ENCODE measurements at places on chromosomes 16 and 17. TPM values are rescaled to one million over a fixed set of nuclear protein-coding genes. Genes with fewer than 3 reads are reported as not detected.

Gene KRT33A
- not detected for total RNA-seq

DNA sequence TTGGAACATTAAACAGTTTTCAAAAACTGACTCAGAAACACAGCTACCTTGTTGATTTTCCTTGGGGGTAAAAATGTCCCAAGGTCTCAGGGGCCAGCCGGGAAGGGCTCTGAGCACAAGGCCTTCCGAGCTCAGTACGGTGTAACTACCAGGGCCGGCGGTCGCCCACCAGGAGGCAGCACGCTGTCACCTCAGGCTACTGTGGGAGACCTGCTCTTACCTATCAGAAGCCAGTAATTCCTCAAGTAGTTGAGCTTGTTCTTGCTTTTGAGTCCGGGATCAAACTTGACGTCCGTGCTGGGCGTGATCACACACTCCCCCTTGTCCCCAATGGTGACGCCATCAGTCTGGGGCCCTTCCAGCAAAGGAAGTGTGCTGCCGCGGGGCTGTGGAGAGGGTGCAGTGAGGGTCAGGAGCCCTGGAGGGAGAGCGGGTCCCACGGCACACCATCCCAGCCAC is 43.4 kb upstream of the ICAM2 start:
- peak; percentile 85 for DNase-seq

DNA sequence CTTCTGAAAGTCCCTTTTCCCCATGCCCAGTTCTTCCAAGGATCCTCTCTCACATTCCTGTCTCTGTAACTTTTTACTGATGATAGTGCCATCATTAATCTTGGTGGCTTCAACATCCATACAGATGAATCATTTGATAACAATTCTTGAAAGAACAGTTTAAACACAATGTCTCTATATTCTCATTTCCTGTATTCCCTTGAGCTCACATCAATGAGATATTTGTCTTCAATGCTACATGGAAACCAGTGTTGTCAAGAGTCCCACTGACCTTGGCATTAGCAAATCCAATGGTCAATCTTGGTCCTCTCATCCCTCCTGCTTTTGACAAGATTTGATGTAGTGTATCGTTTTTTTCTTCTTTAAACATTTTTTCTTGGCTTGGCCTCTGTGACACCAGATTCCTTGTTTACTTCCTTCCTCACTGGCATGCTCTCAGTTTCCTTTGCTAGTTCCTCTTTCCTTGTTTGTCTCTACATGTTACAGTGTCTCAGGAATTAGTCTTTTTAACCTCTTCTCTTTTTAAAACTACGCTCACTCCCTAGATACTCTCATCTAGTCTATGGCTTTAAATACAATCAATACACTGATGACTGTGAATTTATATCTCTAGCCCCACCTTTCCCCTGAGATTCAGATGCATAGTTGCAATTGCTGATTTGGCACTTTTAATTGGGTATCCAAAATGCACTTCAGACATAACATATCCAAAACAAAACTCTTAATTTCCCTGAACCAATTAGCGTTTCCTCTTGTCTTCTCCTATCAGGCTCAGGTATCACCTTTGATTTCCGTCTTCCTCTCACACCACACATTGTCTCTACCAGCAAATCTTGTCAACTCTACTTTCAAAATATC is 134.0 kb downstream of the MYO1D start:
- DNase-seq: no peak

- DNase-seq: no peak
These were observed 141.1 kb downstream of the MRM1 start for GRCh38 chr17:36742267-36743000.

Gene KRT20
- 0.63 TPM for total RNA-seq

Gene PRDM7
- not detected for total RNA-seq

DNA sequence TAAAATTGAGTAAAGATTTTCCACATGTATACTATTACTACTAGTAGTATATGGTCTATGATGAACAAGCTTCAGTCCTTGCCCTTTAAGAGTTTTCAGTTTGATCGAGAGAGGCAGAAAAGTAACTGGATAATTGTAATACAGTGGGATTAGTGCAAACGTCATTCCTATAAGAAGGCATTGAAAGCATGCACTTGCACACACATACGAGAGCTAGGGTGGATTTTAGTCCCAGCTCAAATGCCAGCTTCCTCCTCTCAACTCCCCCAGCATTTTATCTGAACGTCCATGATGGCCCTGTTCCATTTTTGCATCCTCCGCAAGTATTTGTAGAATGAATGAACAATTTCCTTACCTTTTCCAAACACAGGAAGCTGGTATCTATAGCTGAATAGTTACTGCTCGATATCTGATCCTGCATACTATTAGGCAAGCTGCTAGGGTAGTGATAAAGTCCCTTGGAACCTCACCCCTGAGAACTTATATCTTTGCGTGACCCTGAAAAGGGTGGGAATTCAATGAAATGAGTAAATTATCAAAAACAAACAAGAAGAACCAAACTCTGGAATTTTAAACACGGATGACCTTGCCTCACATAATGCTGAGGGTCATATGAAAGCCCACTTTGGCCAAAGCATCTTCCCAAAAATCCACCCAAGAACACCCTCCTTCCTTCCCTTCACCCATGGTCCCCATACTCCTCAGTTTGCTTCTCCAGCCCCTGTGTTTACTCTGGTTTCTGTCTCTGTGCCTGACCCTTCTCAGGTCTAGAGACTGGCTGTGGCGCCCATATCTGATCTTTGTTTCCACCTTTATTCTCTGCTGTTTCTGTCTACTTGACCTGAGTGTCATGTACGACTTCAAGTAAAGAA is 60.5 kb downstream of the TMEM100 start:
- no peak for DNase-seq

DNA sequence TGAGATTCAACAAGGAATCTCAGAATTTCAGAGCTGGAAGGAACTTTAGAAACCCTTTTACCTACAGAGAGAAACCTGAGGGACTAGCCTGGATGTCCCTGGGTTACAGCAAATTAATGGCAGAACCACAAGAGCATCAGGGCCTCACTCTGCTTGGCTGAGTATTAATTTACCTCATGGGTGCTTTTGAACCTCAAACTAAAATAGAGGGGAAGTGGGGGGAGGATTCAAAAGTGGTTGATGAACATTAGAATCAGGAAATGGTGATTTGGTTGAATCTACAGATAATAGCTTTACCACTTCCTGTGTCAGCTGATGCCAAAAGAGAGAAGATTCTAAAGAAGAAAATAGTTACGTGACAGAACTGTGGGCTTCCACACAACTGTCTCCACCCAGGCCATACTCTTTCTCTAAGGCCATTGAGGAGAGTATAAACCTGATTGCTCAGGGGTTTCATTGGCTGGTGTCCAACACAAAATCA is 11.3 kb upstream of the SKAP1 start:
- DNase-seq: no peak

- no peak for DNase-seq
These were observed 18.2 kb downstream of the ALOX15B start for GRCh38 chr17:8056976-8057625.

DNA sequence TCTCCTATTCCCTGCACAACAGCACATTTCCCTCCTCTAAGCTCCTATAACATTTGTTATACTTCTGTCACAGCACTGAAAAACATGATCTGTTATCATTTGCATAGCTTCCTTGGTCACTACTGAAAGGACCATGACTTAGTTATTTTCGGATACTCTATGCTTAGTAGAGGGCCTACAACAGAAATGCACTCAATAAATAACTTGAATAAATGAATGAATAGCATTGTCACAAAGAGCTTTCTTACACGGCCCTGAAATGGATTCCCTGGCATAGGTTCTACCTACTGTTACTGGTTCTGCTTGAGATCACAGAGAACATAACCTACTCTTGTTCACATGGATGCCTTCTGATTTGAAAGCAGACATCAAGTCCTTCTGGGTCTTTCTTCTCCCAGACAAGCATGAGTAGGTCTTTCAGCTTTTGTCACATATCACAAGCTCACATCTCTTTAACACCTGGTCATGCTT is 41.6 kb downstream of the MYO1D start:
- no peak for DNase-seq

Gene C16orf92
- not detected for total RNA-seq

DNA sequence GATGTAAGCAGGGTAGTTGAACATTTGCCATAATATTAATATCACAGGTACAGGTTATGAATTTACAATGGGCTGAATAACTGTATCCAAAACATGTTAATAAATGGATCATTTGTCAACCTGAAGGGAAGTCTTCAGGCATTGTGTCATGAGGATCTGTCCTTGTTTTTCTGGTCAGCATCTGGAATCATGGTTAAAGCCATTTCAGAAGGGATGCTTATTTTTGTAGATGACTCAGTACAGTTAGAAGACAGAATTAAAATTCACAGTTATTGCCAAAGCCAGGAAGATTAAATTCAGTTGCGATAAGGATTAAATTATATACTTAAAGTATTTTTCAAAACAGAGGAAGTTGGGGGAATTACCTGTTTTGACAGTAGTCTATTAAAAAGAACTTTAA is 8.0 kb downstream of the PSMD11 start:
- DNase-seq: no peak

- DNase-seq: no peak
These were observed 36.7 kb downstream of the CTU2 start for GRCh38 chr16:88742896-88743605.

Gene PIK3R6
- not detected for total RNA-seq
